ENCODE measurements at places on chromosomes 1 and 21.

DNA sequence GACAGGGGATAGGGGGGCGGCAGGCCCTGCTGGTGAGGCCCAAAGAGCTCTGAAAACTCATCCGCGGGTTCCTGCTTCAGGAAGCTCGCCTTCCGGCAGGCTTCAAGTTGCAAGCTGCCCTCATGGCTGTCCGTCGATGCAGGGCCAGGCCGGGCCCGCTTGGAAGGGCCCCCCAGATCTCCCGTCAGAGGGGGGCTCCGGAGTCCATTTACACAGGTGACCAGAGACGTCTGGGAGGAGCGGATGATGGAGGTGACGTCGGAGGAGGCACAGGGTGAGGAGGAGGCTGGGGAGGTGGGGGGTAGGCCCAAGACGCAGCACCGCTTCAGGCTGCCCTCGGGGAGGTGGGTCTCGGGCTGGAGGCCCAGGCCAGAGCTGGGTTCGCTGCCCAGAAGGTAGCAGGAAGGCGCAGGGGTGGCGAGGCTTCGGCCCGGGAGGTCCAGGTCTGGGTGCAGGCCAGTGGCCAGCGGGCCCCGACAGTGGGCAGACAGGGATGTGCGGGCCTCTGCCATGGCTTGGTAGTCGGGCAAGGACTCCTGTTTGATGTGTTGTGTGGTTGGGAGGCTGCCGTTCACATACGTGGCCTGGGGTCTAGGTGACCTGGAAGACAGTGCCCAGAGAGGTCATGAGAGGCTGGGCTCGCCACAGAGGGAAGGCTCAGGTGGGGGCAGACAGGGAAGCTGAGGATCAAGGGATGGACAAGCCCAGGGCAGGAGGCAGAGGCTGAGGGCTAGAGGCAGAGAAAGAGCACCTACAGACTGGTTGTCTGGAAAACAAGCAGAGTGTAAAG lies 135.4 kb downstream of the DMRTB1 start:
- DNase-seq = no peak

- no peak for DNase-seq
Observed at GRCh38 chr1:44077421-44077820, 41.2 kb upstream of the KLF17 start.

DNA sequence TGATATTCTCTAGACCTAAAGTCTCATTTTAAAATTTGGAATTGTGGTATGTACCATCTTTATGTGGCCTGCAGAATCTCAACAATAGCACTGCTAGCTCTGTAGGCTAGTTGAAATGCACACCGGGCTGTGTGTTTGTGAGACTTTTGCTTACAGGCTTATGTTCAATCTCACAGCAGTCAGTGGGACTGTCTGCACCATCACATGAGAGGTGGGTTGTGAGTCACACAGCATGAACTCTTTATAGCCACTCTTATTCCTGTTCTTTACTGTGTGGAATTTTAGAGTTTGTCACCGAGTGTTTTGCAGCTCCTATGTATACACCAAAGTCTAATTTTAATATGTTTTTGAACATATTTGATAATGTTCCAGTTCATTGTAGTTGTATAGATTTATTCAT lies 74.6 kb downstream of the RASAL2 start:
- DNase-seq = no peak

GRCh38 chr1:19140465-19140864 lies 69.6 kb downstream of the UBR4 start:
- DNase-seq = no peak

- no peak for DNase-seq
Observed at GRCh38 chr1:161427733-161428516, 60.2 kb upstream of the CFAP126 start.

DNA sequence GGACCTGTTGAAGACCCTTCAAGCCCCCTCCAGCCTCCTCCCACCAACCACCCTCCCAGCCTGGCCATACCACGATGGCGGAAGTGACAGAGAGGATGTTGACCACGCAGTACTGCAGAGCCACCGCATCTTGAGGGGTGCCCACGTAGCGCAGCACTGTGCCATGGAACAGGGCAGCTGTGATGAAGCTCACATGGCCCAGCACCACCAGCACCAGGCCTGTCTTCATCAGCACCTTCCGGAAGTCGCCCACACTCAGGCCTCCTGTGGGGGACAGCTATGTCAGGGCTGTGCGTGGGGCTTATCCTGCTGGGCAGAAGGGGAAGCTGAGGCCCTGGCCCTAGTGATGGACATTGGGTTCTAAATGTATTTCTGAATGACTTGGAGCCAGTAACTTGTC lies 3.1 kb downstream of the TMEM54 start:
- no peak for DNase-seq

- DNase-seq = no peak
Observed at GRCh38 chr1:174209347-174210187, 50.2 kb downstream of the RABGAP1L start.

- no peak for DNase-seq
Observed at GRCh38 chr1:31665234-31665878, 20.7 kb upstream of the PEF1 start.

DNA sequence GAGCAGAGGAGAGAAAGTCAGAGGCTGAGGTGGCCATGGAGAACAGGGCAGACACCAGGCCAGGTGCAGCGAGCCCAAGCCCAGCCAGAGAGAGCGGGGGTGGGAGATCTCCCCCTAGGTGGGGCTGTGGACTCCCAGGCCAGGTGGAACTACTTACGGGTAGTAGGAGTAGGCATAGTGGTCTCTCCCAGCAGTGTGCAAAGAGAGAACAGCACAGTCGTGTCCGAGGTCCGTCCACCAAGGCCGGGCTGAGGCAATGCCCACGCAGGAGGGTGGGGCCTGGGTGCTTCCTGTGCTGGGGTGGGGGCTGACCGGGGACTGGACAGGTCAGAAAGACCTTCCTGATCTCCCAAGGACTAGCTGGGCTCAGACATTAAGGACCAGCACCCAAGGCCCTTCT lies 263.7 kb downstream of the PTPRU start:
- DNase-seq = no peak

DNA sequence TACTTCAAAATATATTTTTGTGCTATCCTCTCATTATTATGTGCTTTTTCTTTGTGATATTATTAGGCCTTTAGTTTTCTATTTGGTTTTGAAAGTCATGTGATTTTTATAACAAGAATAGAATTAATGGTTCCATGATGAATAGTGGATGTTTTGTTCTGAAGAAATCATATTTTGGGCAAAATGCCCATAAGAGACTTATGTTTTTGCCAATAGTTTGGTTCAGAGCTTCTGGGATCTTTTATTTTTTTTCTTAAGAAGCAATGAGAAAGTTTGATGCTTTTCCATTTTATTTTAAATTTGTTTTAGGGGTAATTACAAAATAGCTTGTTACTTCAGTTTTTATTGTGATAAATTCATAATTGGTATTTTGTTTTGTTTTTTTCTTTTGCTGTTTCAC lies 49.8 kb downstream of the LYPLAL1 start:
- DNase-seq = no peak

DNA sequence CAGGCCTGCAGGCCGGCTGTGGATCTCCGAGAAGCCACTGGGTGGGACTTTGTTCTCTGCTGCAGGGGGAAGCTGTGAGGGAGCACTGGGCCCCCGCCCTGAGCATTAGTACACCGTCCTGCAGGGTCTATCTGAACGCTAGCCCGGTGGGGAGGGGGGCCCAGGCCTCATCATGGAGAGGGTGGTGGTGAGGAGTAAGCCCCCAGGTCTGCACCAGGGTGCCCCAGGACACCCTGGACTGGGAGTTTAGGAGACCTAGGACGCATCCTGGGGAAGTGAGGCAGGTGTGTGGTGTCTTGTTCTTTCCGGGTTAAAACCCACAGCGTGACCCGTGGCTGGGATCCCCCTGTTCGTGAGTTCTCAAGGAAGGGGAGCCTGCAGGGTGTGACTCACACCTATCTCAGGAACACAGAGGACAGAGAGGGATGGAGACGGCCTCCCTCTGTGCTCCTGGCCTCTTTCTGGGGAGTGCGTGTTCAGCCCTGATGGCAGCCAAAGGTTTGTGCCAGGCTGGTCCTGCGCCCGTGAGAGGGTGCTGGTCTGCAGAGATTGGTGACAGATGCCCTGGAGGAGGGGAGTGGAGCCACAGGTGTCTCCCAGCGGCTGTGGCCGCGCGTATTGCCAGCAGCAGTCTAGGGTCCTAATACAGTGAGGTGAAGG lies 44.8 kb downstream of the AGPAT3 start:
- DNase-seq = no peak

- DNase-seq = no peak
Observed at GRCh38 chr1:83083589-83084224, 915.2 kb downstream of the TTLL7 start.

GRCh38 chr1:190168116-190168892 lies 309.4 kb downstream of the BRINP3 start:
- no peak for DNase-seq

GRCh38 chr1:59597420-59598119 lies 217.2 kb upstream of the HOOK1 start:
- no peak for DNase-seq

Data from NCI-H748 treated with DMSO at 0.1 percent for 48 hours (cell line).